A549 treated with AZD2906 at 1 μM for 4 hours (cell line): ENCODE measurements at places on chromosomes 2 and 18. TPM values are rescaled to one million over a fixed set of nuclear protein-coding genes. Genes with fewer than 3 reads are reported as not detected.

Gene LYG2
- not detected in 5 replicates for total RNA-seq

Gene TSPYL6
- not detected in 5 replicates for total RNA-seq

Gene AMER3
- not detected in 5 replicates for total RNA-seq

Gene NXPH2
- total RNA-seq, result not detected in 5 replicates

Gene NDUFS1
- total RNA-seq, result 54.7 to 71.3 TPM (median 61.9 TPM) in 5 replicates

Gene CYBRD1
- total RNA-seq, result 24.8 to 32.5 TPM (median 30.7 TPM) in 5 replicates

Gene TMEM131
- 12.0 to 14.4 TPM (median 13.2 TPM) in 5 replicates for total RNA-seq

Gene IGFBP5
- total RNA-seq, result 0.13 to 0.20 TPM (median 0.16 TPM) in 5 replicates

Gene C2orf76
- total RNA-seq, result 10.6 to 12.8 TPM (median 11.3 TPM) in 5 replicates

Gene IL36G
- not detected in 5 replicates for total RNA-seq

Gene RBKS
- 6.7 to 8.4 TPM (median 8.1 TPM) in 5 replicates for total RNA-seq

Gene GKN1
- total RNA-seq, result 0.37 to 0.77 TPM (median 0.66 TPM) in 5 replicates

Gene NEU2
- not detected in 5 replicates for total RNA-seq

Gene SLC1A4
- total RNA-seq, result 9.6 to 11.0 TPM (median 9.8 TPM) in 5 replicates

Gene C2orf68
- total RNA-seq, result 19.6 to 28.7 TPM (median 26.5 TPM) in 5 replicates

Gene UGT1A8
- total RNA-seq, result 0.03 to 0.10 TPM (median 0.07 TPM) in 3 of 5 replicates, not detected in the others

Gene VWA3B
- total RNA-seq, result 0.09 to 0.14 TPM (median 0.12 TPM) in 3 of 5 replicates, not detected in the others

Gene ZSWIM2
- not detected in 5 replicates for total RNA-seq

Gene SYT4
- total RNA-seq, result not detected in 5 replicates

Gene SLC11A1
- 0.16 to 0.21 TPM (median 0.17 TPM) in 5 replicates for total RNA-seq

Gene HDHD2
- 7.9 to 10.4 TPM (median 8.7 TPM) in 5 replicates for total RNA-seq

Gene TEX44
- not detected in 5 replicates for total RNA-seq

Gene TPO
- total RNA-seq, result 0.08 to 0.28 TPM (median 0.15 TPM) in 5 replicates

Gene SERPINB5
- total RNA-seq, result 0.09 to 0.34 TPM (median 0.10 TPM) in 5 replicates

Gene TTR
- total RNA-seq, result 0.27 to 0.42 TPM (median 0.30 TPM) in 3 of 5 replicates, not detected in the others
